ENCODE measurements at places on chromosomes 4 and X.

DNA sequence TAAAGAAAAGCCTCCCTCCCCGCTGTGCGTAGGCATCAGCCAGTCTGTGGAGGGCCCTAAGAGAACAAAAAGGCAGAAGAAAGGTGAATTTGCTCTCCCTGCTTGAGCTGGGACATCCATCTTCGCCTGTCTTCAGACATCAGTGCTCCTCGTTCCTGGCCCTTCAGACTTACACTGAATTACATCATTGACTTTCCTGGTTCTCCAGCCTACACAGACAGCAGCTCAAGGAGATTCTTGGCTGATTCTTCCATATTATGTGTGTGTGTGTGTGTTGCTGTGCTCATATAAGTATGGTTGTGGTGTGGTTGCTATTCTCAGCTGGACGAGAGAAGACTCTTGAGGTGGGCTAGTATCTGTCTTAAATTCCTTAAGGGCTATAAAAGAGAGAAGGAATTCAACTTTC lies 35.5 kb upstream of the CD99L2 start:
- no peak for DNase-seq

DNA sequence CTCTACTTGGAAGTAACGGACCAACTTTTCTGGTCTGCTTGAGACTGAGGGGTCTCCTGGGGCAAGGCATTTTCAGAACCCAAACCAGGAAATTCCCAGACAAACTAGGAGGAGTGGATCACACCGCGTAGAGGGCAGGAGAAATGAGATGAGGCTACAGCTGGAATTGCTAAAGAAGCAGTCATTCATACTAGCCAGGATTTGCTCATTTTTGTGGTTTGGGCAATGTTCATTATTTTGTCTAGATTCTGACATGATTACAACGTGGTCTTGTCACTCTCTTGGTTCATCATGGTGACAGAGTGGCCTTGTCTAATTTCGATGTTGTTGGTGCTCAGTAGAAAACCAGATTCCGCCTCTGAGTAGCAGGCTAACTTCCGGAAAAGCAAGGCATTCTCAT lies 63.2 kb downstream of the BANK1 start:
- no peak for DNase-seq

DNA sequence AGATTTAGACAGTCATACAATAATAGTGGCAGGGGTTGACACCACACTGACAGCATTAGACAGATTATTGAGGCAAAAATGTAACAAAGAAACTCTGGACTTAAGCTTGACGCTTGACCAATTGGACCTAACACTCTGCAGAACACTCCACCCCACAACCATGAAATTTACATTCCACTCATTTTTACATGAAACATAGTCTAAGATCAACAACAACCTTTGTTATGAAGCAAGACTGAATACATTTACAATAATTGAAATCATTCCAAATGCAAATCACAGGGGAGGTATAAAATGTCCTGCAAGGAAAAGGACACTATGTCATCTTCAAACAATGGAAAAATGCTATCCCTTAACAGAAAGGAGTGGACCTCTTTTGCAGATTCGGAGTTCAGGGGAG lies 4.9 kb upstream of the UGT2B10 start:
- DNase-seq: no peak

GRCh38 chr4:152618971-152619370 lies 60.8 kb downstream of the TMEM154 start:
- DNase-seq: no peak

DNA sequence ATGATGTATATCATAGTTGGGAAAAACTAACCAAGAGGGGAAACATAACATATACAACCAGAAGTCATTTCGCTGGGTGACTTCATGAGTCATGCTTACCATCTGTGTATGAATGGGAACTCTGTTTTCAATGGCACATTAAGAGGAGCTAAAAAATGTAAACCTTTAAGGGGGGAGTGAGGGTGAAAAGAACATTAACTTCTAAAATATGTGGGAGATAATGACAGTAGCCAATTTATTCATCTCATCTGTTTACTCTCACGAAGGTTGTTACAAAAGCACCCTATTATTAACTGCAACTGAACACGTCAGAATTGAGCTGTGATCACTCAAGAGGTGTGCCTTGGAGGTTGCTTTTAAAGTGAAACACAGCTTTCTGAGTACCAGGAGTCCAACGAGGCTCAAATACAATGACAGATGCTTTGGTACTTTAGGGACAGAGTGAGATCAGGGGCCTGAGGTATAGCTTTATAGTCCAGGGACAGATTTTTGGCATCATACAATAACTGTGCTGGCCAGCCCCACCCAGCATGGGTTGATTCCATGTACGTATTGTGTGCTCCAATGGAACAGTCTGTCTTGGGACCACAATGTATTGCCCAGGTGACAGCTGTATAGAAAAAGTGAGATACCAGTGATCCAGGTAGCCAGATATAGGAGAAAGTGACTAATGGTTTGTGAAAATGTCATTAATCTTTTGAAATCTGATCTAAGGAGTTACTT lies 107.3 kb downstream of the AMMECR1 start:
- DNase-seq: no peak

GRCh38 chr4:182425302-182425701 lies 182.1 kb downstream of the TENM3 start:
- no peak for DNase-seq

Measured in stimulated activated CD4-positive, alpha-beta T cell treated with anti-CD3 and anti-CD28 coated beads, TNF-alpha, amount 100 ng/mL, for 1 hour (primary cell).